ENCODE measurements at places on chromosomes 13 and 19.

- no peak for DNase-seq
Observed at GRCh38 chr13:100128373-100128772, 39.5 kb downstream of the PCCA start.

DNA sequence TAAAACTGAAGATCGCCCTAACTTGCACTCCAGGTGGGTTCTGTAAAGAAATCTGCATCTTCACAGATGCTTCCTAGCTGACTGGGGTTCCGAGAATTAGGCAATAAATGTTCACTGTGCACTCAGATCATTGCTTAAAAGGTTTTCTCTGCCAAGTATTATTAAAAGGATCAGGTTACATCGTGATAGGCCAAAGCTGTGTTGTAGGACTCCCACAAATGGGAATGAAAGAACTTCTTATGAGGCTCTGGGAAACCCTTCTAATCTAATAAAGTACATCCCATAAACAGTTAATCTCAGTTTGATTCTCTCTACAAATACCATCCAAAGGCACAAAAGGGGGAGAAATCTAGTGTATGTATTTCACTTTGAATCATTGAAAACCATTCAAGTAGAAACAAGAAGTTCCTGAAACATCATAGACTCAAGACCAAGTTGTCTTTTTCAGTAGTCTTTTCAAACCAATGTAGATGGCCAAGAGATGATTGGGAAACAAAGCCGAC, 7.1 kb upstream of the POU4F1 start:
- DNase-seq: no peak

DNA sequence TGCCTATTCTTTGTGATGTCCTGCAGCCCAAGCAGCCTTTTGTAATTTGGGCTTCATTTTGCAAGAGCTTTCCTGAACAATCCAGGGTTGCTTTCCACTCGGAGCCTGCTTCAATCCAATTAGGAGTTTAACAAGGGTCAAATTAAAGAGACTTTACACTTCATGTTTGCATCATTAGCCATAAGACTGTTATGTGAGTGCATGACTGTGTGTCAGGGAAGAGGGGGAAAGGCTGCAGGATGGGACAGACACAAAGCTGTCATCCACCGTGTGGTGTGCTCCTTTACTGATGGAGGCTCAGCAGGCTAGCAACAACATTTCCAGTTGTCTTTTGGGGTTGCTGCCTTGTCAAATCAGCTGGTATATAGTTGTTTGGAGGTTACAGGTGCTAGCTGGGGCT, 23.7 kb upstream of the MAB21L1 start:
- DNase-seq: no peak

- DNase-seq: no peak
Observed at GRCh38 chr19:19568802-19569756, 31.0 kb downstream of the CILP2 start.

GRCh38 chr19:41863209-41863931, 3.3 kb downstream of the RPS19 start:
- no peak for DNase-seq
